ENCODE measurements at places on chromosomes 13 and 19. TPM values are rescaled to one million over a fixed set of nuclear protein-coding genes. Genes with fewer than 3 reads are reported as not detected.

Gene SLC25A41
- total RNA-seq = 0.98 TPM

Gene MISP3
- total RNA-seq = 1.7 TPM

Gene RAB20
- 1.7 TPM for total RNA-seq

Gene ZNF792
- total RNA-seq = 11.8 TPM

Gene OR7C1
- not detected for total RNA-seq

Gene CGB1
- total RNA-seq = not detected

Gene GFY
- total RNA-seq = 0.25 TPM

Gene IRGC
- total RNA-seq = not detected

Gene DIRAS1
- 21.4 TPM for total RNA-seq

Gene BICRA
- total RNA-seq = 3.7 TPM

Gene B3GNT8
- 0.49 TPM for total RNA-seq

Gene SRRM5
- not detected for total RNA-seq

Gene SNAPC2
- 5.9 TPM for total RNA-seq

Gene SMARCA4
- total RNA-seq = 88.8 TPM

Gene ZNF417
- total RNA-seq = 34.7 TPM

Gene MYO1F
- 2.5 TPM for total RNA-seq

Gene TSKS
- not detected for total RNA-seq

Gene KCTD4
- 1.7 TPM for total RNA-seq

Gene TSPAN16
- total RNA-seq = not detected

Gene TEX29
- not detected for total RNA-seq

Gene PPM1N
- 0.25 TPM for total RNA-seq

Gene FGF9
- 12.5 TPM for total RNA-seq

Gene ZNF776
- total RNA-seq = 40.8 TPM

Gene ZNF358
- 17.2 TPM for total RNA-seq

Gene TTC9B
- 32.0 TPM for total RNA-seq

Gene PPP1R15A
- 23.1 TPM for total RNA-seq

Gene ZNF224
- 26.3 TPM for total RNA-seq

Gene COX7A1
- total RNA-seq = 1.5 TPM

Gene CBARP
- total RNA-seq = 6.4 TPM

Gene CYP4F2
- not detected for total RNA-seq

Gene ZNF615
- 22.1 TPM for total RNA-seq

Gene ZNF100
- total RNA-seq = 13.8 TPM

Gene RETN
- total RNA-seq = 0.98 TPM

Gene PTH2
- not detected for total RNA-seq

Gene CRLF1
- 3.9 TPM for total RNA-seq

Gene ZNF865
- total RNA-seq = 2.7 TPM

Gene B9D2
- total RNA-seq = 2.2 TPM

Gene FOXO1
- total RNA-seq = 7.1 TPM

Gene CD33
- total RNA-seq = not detected

Gene LILRA6
- total RNA-seq = under 0.01 TPM
